Left cardiac atrium (tissue), 4 donors: ENCODE measurements at places on chromosomes 1 and 21.

DNA sequence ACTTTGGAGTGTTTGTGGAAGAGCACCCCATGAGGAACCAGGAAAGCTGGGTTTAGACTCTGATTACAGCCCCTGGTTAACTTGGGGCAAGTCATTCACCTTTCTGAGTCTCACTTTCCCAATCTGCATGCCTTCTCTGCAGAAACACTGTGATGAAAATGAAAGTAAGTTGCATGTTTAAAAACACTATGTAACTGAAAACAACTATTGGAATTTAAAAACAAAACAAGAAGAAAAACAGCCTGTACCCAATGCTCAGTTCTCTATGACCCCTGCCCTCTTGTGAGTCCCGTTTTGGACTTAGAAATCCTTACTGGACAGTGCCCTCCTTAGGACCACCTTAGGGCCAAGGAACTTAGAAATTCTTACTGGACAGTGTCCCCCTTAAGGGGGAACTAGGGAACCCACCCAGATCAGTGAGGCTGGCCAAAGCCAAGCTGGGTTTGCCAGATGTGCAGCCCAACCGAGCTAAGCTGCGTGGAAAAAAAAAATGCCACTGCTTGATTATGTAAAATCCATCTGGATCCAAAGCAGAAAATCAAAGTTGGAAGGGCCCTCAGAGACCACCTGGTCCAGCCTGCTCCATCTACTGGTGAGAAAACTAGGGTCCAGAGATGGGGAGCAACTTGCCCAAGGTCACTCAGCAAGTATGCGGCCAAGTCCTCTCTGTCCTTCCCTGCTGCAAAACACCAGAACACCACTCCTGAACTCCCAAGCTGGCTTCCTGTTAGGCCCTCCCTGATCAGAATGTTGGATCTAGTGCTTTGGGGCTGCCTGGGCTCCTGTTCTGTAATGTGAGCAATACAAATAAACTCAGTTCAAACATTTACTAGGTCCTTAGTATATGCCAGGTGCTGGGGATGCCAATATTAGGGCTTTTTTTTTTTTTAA, 77.7 kb downstream of the MRPL37 start:
- DNase-seq, result no peak

DNA sequence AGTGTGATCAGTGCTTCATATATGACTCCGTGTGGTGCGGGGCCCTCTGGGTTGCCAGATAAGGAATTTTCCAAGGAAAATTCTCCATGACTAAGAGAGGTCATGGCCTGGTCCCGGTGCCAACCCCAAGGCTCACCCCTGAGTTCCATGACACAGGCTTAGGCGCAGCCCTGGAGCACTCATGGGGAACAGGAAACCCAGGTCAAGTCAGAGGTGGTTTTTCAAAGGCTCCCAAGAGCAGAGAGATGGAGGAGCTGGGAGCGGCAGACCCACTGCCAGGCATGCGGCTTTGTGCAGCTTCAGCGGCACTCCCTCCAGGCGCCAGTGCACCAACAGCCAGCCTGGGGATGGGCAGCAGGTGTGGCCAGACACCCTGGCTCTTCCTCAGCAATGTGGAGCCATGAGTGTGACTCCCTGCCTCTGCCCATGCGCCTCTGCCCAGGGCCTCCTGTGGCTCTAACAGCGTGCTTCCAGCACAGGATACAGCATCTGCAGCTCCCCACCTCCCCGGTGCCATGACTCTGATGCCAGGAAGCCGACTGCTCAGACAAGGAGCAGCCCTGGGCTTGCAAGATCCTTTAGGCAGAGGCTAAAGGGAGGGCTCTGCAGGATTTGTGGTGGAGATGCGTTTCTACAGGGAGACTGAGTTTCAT, 47.3 kb downstream of the GPR161 start:
- no peak for DNase-seq

DNA sequence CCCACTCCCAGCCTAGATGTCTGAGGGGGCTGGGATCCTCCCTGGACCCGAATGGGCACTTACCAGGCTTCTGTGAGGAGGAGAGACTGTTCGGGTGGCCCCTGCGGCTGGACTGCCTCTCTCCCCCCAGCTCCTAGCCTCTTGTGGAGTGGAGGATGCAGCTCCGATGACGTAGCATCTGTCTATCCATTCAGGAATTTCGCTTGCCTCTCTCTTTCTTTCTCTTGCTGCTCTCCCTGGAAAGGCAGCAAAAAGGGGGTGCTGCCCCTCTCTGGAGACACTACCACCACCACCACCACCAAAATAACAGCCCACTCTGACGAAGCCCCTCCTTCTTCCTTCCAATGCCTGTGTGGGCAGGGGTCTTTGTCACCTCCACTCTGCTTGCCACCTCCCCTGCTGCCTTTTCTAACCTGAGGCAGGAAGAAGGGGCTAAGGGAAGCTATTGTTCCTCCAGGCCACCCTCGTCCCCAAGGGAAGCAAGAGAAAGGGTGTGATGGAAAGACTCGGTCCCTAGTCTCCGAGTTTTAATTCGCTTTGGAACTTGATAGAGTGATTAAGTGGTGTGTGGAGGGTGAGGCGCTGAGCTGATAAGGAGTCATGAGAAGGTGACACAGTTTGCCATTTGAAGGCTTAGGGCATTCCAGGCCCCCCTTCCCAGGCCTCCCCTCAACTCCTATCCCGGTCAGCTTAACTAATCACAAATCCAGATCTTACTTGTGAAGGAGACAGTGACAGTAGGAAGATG, 60.5 kb downstream of the RHBG start:
- no peak for DNase-seq

GRCh38 chr21:15660423-15660804, 69.4 kb upstream of the USP25 start:
- DNase-seq, result no peak

GRCh38 chr1:228891272-228892034, 156.2 kb downstream of the RHOU start:
- DNase-seq, result no peak

DNA sequence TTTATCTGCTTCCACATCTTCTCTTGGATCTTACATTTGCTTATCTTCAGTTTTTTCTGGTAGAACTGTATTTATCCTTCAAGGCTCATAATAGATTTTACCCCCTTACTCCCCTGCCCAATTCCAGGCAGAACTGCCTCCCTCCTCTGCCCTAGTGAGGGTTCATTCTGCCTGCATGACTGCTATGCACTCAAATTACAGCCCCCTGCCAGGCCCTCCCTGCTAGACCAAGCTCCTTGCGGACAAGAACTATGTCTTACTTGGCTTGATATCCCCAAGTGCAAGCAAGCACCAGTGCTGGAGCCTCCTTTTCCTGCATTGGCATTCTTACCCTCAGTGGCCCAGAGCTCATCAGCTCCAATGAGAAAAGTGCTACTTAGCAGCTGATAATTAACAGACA, 18.1 kb downstream of the MAPKAPK2 start:
- DNase-seq, result no peak

DNA sequence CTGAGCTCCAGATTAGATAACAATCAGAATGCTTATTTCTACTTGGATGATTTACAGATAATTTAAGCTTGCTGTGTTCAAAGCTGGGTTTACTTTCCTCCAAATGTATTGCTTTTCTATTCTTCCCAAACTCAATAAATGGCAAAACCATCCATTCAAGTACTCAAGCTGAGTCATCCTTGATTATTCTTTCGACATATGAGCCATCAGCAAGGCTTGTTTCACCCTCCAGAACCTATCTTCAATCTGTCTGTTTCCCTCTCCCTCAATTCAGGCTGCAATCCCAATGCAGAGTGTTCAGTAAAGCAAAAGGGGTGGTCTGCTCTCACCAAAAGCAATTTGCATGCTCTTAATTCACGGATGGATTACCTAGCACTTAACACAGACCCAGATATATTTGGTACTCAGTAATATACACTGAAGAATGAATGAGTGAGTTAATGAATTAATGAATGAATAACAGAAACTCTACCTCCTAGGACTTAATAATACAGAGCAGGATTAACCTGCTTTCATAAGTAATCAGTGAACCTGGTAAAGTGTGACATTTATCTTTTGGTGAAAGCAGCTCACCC, 41.9 kb downstream of the DDR2 start:
- DNase-seq, result no peak

- DNase-seq, result no peak
Measured at GRCh38 chr1:176552217-176552991, 89.4 kb downstream of the PAPPA2 start.

DNA sequence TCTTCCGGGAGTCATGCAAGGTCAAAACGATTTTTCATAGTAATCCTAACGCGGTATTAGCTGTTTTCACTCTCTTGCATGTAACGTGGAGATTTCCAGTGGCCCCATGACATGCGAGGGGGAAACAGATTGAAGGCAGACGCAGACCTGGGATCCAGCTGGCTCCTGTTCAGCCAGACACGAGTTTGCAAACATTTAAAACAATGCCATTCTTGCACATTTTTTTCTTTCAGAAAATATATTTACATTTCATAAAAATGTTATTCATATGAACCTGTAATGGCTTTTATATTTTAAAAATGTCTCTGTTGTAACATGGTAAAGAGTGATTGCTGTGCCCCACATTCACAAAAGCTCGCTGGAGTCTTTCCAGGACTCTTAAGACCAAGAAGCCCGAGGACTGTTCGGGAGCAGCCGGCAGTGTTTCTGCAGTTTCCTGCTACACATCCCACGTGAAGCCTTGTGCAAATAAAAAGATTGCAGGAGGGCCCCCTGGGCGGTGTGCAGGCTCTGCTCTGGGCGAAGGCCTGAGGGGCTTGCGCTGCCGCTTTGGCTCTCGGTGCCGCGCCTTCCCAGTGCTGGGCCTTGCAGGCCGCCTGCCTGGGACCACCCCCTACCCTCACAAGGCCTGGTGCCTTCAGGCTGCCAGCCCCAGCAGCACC, 184.9 kb downstream of the DYRK1A start:
- no peak for DNase-seq
